ENCODE measurements at places on chromosomes 5 and 9. TPM values are rescaled to one million over a fixed set of nuclear protein-coding genes. Genes with fewer than 3 reads are reported as not detected.

- DNase-seq: peak; percentile 10
Observed at GRCh38 chr5:175082866-175083590, 358.6 kb downstream of the MSX2 start.

DNA sequence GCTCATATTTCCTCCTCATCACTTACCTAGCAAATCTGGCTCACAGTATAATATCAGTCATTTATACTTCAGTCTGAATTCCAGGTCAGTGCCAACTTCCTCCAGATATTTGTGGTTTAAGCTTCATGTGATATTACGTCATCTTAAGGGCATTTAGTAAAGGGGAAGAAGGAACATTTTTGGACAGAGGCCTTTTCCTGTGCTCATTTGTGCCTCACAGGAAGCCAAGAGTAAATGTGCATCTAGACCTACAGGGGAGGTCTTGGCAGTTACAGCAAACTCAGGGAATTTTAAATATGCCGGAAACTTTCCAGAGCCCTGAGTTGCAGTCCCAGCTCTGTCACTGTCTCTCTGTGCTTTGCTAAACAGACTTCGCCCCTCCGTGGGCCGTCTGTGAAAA is 12.3 kb upstream of the KCNIP1 start:
- DNase-seq: peak; percentile 55

DNA sequence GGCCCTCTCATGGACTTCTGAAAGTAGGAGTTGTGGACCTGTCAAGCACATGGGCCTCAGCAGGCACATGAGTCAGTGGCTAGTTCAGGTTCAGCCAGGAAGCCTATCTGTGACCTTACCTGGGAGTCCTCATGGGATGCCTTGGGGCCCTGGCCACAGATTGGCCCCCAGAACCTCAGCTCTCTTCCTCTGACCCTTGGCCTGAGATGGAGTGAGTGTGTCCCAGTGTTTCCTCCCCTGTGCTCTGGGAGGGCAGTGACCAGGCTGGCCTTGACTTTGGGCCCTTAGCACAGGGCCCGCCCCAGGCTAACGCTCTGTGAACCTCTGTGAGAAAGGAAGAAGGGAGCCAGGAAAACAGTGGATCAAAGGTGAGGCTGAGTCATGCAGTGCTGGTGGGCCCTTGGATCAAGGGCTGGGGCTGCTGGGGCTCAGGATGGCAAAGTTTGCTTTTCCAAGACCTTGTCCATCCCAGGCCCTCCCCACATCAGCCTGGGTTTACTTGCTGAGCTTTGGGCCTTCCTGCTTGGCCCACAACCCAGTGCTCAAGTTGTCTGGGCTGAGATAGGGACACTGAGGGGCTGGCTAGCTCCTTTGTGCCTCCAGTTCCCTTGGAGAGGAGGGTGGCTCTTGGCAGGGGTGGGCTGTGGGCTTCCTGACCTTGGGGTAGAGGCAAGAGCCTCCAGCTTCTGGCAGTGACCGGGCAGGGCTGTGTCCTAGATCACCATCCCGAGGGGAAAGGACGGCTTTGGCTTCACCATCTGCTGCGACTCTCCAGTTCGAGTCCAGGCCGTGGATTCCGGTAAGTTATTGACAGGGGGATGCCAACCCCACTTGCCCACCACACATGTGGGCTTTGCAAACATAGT is 41.4 kb downstream of the RGS3 start:
- no peak for DNase-seq

- no peak for DNase-seq
Observed at GRCh38 chr5:123786411-123786810, 274.4 kb downstream of the CSNK1G3 start.

DNA sequence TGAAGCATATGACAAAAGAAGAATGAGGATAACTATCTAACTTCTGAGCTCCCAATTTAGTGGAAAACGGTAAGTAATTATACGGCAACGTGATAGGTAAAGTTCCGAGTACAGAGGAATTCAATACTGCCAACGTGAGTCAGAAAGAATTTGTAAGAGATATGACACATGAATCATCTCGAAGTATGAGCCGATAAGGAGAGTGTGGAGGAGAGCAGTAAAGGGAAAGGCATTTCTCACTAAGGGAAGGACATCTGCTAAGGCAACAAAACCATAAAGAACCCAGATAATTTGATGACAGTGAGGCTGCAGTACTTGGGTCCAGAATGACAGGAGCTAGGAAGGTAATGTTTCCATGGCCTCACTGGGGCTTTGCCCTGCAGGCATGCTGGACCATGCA is 11.0 kb downstream of the MPDZ start:
- peak; percentile 51 for DNase-seq

GRCh38 chr5:116751684-116752083 is 177.1 kb upstream of the SEMA6A start:
- no peak for DNase-seq

DNA sequence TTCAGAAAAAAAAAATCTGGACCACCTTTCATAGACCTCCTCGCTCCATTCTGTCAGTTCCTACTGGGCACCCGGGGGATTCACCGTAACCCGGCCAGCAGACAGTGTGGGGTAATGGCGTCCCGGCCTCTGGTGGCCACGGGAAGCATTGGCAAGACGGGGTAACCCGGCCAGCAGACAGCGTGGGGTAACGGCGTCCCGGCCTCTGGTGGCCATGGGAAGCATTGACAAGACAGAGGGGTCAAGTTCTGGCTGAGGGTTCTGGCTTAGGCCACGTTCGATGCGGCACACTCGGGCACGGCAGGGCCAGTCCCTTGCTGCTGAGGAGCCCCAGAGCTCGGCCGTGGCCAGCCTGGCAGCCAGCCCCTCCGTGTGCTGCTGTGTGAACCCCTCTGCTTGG is 116.2 kb upstream of the RAPGEF1 start:
- DNase-seq: no peak

DNA sequence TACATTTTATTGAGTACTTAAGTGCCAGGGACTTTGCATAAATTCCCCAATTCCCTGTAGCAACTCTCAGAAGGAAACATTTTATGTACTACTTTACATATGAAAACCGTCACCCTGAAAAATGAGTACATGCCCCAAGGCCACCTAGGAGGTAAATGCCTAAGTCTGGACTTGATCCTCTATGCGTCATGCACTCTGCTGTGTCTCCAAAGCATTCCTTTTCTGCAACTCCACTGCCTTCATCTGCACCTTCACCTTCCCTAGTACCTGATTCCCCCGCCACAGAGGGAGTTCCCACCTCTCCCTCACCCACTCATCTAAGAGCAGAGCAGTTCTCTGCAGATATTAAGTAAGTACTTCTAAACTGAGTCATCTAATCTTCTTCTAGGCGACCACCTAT is 75.2 kb upstream of the HRH2 start:
- DNase-seq: peak; percentile 99

GRCh38 chr9:136748666-136749611 is 614 bp upstream of the LCN6 start:
- no peak for DNase-seq

GRCh38 chr5:37184748-37185364 is 64.3 kb downstream of the CPLANE1 start:
- DNase-seq: no peak

DNA sequence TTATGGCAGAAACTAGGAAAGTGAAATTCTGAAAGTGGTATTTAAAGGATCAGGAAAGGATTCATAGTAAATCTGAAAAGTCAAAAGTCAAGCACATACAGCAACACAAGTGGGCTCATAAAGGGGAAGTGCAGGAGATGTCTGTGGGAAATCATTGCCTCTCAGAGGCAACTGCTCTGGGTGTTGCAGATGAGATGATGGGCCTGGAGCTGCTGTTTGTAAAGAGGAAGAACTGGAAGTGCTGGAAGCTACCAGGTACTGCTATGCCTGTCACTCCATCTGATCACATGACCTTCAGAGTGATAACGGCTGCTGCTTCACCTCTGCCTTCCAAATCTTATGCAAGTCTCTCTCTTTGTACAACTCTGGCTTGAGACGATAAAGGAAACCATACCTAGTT is 55.9 kb downstream of the ADRB2 start:
- no peak for DNase-seq

DNA sequence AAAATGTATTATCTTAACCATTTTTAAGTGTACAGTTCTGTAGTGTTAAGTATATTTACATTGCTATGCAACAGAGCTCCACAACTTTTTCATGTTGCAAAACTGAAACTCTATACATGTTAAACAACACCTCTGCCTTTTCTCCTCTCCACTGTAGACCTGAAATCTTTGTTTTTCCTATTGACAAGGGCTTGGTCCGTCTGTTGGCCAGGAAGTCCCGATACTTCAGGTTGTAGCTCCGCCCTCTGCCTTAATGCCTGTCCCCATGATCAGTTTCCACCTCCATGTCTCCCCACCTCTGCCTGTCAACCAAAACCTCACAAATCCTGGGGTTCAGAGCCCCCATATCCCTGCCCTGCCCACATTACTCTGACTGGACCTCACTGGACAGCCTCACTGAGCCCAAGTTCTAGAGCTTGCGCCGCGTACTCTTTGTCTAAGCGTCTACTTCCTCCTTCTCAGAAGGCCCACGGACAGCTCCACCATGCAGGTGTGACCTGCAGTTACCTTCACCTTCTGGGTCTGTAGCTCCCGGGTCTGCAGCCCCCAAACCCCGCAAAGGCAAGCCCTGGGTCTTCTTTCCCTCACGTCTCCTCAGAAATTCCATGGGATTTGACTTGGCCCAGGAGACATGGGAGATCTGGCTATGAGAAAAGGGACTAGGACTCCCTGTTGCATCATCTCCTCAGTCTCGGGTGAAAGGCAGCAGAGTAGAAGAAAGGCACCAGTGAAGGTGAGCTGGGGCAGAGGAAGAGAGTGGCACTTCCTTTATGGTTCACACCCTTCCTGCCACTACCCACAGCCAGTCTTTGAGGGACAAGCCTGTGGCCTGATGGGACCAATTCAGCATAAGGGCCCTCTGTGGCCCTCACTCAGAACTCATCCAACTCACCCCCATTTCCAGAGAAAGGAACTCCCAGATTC is 8.0 kb downstream of the GLIPR2 start:
- no peak for DNase-seq

GRCh38 chr5:43985411-43985810 is 382.4 kb downstream of the NNT start:
- DNase-seq: no peak

DNA sequence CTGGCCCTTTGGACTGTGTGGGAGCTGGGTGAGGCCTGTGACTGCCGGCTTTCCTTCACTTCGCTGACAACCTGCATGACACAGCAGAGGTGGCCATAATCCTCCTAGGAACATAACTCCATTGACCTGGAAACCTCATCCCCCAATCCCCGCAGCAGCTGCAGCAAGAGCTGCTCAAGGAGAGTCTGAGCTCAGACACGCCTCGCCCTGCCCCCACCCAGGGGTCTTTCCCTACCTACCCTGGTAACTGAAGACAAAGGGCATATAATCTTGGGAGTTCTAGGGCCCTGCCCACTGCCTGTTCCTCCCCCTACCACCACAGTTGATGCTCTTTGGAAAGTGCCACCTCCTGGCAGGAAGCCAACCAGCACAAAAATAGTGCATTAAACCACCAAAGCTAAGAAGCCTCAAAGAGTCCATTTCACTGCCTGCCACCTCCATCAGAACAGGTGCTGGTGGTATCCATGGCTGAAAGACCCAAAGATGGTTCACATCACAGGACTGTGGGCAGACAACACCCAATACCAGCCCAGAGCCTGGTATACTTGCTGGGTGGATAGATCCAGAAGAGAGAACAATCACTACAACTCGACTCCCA is 18.4 kb downstream of the TRIM36 start:
- DNase-seq: no peak

DNA sequence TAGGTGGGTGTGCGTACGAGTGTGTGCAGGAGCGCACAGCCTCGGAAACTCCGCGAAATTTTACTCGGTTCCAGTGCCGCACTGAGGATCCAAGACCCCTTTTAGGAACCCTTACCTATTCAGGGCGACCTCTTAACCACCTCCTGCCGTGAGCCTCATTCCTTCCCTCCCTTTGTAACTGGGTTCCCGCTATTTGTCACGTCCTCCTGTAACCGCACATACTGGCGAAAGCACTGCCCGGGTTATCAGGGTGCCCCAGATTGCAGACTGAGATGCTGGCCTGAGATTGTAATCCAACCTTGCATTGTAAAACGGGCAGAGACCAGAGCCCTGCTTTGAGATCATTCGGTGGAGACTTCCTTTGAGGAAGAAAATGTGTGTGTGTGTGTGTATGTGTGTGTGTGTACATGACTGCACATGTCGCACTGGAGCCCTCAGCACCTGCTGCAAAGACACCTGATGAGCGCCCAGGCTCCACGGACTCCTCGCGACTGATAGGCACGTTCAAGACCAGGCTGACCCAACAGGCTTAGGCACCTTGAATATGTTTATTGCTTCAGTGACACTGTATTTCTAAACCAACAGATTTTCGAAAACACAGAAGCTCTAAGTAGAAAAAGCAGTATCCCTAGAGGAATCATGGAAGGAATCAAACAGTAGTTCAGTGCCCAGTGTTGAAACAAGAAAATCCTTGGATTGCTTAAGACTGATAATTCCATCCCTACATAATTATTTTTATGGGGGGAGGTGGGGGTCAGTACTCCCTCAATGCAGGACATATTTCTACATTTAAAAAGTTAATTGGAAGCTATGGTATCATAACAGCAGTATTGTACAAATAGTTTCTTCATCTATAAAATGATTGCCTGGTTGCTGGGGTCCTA is 86.5 kb upstream of the TNFAIP8 start:
- DNase-seq: peak; percentile 61

GRCh38 chr5:132094393-132095076 is 20.9 kb downstream of the CSF2 start:
- DNase-seq: peak; percentile 99

GRCh38 chr5:10489810-10490426 is 48.2 kb downstream of the ROPN1L start:
- DNase-seq: no peak

- no peak for DNase-seq
Observed at GRCh38 chr9:124676159-124676551, 95.0 kb downstream of the NR6A1 start.

DNA sequence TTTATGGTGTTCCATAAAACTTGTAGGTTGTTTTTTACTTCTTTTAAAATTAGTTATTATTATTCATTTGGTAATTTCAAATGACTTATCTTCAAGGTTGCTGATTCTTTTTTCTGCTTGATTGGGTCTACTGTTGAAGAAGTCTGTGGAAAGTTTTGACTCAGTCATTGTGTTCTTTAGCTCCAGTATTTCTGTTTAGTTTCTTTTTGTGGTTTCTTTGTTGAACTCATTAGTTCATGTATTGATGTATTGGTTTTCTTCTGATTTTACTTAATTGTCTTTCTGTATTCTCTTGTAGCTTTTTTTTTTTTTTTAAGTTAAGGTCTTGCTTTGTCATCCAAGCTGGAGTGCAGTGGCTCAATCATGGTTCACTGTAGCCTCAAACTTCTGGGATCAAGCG is 345.4 kb upstream of the MEF2C start:
- no peak for DNase-seq

GRCh38 chr9:36866840-36867239 is 167.2 kb downstream of the PAX5 start:
- no peak for DNase-seq

DNA sequence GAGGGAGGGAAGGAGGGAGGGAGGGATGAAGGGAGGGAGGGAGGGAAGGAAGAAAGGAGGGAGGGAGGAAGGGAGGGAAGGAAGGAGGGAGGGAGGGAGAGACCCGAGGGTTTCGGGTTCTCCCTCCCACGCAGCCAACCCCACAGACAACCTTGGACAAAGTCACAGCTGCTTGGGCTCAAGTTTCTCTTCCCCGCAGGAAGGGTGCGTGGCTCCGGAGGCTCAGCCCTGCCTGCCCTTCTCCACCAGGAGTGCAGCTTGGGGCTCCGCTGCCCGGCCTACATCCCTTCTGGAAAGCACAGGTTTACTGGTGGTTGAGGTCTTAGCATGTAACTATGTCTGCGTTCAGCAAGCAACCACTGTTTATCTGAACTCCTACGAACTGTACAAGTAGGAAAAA is 15.0 kb downstream of the SLC12A7 start:
- no peak for DNase-seq

The NDUFS4 gene
- total RNA-seq: 114 TPM

The SMIM33 gene
- total RNA-seq: not detected

The PCDHAC2 gene
- total RNA-seq: 4.6 TPM

The ANKDD1B gene
- total RNA-seq: 0.10 TPM

The ANKRD31 gene
- total RNA-seq: 0.10 TPM

The NIPSNAP3A gene
- total RNA-seq: 24.7 TPM

All from foreskin keratinocyte (primary cell).